T-helper 2 cell treated with Interferon-gamma antibody and Interleukin-4, amounts not matched to agents 5 μg/mL and 100 μg/mL, for 36 hours (primary cell): ENCODE measurements at places on chromosomes 7 and 10.

DNA sequence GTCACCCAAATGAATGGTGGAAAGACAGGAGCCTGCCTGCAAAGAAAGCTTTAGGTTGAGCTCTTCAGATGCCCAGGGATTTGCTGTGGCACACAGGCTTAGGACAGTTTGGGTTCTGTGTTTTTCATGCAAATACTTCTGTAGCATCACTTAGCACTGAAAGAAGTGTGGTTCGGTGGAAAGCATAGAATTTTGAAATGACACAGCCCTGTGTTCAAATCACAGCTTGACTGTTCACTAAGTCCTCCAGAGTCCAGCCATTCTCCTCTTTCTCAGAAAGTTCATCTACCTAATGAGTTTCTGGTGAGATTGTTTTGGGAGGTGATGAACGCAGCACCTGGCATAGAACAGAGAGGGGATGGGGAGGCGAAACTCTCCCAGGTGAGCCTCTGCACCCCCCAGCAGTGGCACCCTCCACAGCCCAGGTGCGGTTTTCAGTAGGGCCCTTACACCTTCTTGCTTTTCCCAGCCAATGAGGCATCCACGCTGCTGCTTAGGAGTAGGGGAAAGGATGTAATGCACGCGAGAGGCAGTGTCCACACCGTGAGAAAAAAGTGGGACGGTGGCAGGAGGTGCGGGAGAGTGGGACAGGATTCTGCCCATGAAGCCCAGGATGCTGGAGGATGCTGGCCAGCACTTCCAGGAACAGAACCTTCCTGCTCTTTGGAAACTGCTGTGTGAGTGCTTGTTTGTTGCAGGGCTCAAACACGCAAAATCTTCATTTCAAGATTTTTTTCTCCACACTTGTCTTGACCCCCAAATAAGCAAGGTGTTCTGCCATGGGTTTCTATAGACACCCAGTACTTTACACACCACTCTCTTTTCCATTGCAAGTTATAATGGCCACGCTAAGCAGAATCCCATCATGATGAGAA, 11.6 kb downstream of the EN2 start:
- DNase-seq: no peak

DNA sequence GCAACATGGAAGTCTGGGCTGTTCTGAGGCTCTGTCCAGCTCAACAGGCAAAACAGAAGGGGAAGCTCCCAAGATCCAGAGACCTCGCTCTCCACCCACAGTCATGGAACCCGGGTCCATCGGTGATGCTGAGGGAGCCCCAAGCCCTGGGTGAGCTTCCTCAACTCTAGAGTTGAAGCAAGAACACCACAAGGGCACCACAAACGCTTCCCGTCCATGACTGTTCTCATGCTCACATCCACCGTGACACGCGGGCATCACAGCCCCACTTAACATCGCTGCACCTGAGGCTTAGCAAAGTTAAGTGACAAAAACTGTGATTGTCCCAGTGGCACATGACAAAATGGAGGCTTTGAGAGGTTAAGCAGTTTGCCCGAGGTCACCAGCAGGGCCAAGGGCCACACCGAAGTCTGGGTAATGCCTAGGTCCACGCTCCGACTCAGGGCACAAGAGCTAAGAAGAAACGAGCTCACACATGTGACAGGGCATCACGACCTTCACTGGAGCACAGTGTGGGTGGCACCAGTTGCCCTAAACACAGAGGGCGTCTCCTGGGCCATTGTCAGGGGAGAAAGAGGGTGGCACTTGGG, 110.6 kb downstream of the OAT start:
- no peak for DNase-seq

- no peak for DNase-seq
Measured at GRCh38 chr7:46725838-46726237, 804.8 kb upstream of the IGFBP3 start.

GRCh38 chr7:25116621-25117020, 8.4 kb downstream of the CYCS start:
- DNase-seq: no peak

- DNase-seq: no peak
Measured at GRCh38 chr10:12782537-12782936, 219.0 kb downstream of the CCDC3 start.

DNA sequence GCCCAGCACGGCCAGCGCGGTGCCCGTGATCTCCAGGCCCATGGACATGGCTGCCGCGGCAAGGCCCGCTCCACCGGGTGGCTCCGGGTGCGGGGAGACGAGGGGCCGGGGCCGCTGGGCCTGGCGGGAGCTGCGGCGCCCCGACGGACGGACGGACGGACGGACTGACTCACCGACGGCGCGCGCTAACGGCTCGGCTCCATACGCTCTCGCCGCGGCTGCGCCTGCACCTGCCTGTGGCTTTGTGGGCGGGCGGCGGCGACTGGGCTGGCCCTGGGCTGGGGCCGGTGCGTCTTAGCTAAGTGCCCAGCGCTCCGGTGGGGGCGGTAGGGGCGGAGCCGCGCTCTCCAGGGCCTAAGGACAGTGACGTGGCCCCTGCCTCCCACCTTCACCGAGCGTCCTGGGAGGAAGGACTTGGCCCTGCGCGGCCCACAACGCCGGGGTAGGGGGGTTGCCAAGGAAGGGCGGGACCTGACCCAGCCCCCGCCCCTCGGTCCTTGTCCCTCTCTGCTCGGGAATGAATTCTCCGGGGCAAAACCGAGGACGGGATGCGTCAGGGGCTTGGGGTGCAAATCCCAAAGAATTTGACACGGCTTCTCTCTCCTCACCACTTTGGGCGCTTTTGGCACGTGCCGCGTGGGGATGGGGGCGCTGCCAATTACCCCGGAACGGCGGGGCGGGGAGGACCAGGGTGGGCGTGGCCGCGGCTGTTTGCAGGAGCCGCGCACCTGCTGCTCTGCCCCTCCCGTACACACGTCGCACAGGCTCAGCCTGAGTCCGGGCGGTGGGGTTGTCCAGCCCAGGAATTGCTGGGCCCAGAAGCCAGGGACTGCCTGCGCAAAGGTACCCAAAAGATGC, at the start of gene CLDN3:
Gene CLDN3 (minus strand): TSS at position 269 of the 858 bp plus-strand sequence. CDS start 221 bp downstream, at position 48.
- DNase-seq: peak; percentile 5

DNA sequence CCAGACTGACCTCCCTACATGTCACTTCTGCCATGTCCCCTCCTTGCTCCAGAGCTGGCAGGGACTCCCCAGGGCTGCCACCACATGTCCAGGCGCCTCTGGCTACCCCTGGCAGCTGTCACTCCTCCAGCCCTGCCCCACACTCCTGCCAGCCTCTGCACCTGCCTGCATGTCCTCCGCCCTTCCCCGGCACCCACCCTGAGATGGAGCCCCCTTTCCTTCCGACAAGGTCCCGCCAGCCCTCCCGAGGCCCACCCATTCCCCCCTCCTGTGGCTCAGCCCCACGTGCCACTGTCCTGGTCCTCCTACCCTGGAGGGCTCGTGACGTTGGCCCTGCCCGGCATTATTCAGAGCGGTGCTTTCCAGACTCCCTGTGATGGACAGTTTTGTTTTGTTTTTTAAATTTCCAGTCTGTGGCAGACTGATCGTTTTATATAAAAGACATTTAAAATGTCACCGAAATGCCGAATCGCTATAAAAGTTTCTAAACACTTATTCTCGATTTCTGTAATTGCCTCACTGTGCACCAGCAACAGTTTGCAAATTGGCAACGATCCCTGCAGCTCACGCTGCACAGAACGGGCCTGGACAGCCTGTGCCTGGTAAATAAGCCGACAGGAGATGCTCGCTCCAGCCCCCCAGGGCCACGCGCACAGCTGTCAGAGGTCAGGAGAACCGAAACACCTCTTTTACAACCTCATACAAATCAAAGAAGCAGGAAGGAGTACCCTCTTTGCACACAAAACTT, 111.1 kb upstream of the SH2B2 start:
- no peak for DNase-seq

- no peak for DNase-seq
Measured at GRCh38 chr7:31508823-31509222, 5.1 kb upstream of the ITPRID1 start.
